Epithelial cell of proximal tubule (primary cell): ENCODE measurements at places on chromosomes 7 and 10.

DNA sequence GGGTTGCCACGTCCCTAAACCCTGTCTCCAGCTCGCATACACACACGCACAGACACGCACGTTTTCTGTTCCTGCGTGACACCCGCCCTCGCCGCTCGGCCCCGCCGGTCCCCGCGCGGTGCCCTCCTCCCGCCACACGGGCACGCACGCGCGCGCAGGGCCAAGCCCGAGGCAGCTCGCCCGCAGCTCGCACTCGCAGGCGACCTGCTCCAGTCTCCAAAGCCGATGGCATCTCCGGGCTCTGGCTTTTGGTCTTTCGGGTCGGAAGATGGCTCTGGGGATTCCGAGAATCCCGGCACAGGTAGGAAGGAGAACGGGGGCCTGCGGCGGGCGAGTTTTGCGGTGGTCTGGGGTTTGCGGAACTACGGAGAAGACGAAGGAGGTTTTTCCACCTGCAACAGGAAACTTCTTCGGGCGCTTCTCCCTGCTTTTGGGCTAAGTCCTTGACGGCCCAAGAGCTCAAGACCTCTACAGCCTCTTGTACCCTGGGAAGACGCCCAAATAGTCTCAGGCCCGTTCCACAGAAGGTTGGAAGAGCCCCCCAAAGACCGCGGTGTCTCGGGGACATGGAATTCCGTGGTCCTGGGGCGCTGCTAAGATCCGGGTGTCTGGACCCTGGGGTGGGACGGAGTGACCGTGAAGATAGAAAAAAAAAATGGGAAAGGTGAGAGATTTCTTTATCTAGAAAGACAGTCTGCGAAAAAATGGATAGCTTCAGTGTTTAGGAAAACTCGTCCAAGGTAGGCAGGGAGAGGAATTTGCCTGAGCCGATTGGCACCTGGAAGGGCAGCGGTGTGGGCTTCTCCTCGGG, at the start of gene GAD2:
Gene GAD2 (plus strand): TSS at position 190 of the 811 bp plus-strand sequence. CDS start 36 bp downstream, at position 226.
- no peak for DNase-seq

GRCh38 chr7:42064534-42064933, 172.5 kb downstream of the GLI3 start:
- no peak for DNase-seq

DNA sequence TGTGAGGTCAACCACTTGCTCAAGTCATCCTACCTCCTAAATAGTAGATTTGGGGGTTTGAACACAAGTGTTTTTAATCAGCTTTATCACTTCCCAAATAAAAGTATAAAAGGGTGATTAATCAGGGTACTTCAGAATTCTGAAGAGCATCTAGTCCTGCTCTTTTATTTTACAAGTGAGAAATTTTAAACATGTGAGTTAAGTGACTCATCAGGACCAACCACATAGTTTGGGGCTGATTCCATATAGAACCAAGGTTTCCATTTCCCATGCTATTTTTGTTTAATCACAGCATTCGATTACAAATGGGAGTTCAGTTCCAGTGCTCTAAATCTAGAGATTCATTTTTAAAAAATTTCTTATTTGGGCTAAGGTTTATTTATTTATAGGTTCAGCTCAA, 113.4 kb downstream of the GPR158 start:
- no peak for DNase-seq

- no peak for DNase-seq
These were observed 30.3 kb upstream of the ATXN7L1 start for GRCh38 chr7:105906695-105907094.

DNA sequence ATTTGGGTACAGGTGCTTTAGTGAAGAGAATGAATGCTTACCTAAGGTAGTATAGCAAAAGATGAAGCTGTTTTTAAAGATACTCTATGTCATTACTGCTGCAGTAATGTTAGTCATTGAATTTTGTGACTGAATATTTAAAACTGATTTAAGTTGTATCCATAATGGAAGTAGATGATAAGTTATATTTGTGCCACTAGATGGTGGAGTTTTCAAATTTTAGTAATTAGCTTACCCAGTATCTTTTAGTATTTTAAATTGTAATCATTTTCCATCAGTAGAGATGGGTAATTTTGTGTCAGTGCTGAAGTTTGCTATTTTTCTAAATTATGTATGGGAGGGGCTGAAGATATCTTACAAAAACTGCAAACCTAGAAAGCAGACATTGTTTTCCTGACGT, 25.2 kb downstream of the HBP1 start:
- DNase-seq, result no peak

DNA sequence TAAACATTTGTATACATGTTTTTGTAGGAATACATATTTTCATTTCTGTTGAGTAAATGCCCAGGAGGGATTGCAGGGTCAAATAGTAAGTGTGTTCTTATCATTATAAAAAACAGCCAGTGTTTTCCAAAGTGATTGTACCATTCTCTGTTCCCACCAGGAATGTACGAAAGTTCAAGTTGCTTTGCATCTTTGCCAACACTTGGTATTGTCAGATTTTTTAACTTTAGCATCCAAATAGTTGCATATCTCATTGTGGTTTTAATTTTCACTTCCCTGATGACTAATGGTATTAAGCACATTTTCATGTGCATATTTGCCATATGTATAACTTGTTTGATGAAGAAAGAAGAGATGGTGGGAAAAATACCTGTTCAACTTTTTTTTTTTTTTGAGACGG, 213.9 kb downstream of the ZNF365 start:
- no peak for DNase-seq

- no peak for DNase-seq
These were observed 103.5 kb upstream of the NANOS1 start for GRCh38 chr10:118926072-118926417.

- no peak for DNase-seq
These were observed 219.5 kb upstream of the NRP1 start for GRCh38 chr10:33553748-33554571.

DNA sequence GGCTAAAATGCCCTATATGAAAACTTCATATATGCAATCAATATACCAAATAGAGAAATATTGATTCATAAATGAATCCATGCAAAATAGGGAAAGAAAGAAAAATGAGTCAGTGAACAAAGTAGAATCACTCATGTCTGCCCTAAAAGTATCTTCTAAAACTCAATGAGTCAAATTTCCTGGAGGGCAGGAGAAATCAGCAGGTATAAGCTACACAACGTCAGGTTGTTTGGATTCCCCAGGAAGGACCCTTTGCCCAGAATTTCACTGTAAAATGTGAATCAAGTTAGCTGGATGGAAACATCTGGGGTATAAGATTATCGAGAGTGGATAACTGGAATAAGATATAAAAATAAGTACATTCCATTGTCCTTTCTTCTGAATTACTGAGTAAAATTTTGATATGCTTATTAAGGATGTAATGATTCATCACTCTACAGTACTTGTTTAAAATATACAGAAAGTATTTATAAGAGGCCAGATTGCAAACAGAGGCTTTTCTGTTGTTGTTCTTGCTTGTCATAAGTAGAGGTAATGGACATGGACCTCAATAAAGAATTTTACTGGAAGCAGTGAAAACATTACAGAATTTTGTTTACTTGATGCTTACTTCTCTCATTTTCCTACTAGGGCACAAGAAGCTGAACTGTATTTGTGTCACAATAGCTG, 99.0 kb downstream of the AGMO start:
- DNase-seq, result no peak

DNA sequence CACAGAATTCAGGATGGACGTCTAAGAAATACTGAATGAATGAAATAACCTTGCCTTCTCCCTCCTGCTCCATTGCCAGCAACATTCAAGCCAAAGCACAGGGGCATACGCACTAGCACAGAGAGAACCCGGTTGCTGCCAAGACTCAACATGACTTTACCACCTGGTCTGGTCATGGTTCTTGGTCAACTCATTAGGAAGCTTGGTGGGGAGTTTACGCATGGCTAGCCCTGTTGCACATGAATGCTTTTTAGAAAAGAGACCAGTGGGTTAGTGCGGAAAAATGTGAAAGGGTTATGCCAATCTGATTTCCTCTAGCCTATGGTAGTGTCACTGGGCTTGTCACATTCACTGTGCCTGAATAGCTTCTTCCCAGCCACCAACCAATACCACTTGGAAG, 187.6 kb upstream of the NEBL start:
- peak; percentile 40 for DNase-seq

DNA sequence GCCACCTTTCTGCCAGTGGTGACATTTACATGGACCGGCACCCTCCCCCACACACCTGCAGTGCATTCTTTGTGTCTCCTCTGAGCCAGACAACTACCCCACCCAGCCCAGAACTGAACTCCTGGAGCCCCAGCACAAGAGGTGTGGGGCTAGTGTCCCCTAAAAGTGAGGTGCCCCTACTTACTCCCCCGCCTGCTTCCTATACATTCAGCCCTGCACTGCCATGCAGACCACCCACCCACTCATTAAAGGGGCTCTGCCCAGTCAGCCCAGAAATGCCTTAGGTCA, 1.9 kb downstream of the SAP25 start:
- DNase-seq, result no peak

DNA sequence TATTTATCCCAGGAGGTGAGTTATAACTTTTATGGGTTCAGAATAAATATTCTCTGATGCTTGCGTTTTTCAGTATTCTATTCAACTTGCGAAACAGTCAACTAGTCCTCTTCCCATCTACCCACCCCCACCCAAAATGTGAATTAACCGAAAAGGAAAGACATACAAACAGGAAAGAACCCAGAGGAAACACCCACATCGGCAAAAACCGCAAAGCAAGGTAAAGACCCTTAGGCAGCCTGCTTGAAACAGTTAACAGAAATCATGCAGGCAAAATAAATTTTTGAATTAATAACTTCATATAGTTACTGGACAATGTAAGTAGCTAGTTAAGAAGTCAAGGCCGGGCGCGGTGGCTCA, 5.4 kb downstream of the ZC3HAV1 start:
- DNase-seq, result no peak

- DNase-seq, result no peak
These were observed 868 bp downstream of the EMX2 start for GRCh38 chr10:117543225-117544003.

DNA sequence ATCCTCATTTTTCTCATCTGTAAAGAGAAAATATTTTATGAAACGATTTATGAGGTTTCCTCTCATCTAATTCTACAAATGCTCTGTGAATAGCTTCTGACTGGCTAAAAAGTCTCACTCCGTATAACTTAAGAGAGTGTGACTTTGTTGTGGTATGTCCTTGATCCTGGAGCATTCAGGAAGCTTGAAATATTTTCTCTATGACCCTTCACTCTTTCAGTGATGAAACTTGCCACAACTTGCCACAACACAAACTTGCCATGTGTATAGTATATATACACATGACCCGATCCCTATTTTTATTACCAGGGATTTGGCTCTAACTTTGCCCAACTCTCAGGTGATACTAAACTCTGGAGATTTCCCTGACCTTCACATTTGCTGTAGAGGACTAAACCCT, 74.1 kb downstream of the TES start:
- no peak for DNase-seq

DNA sequence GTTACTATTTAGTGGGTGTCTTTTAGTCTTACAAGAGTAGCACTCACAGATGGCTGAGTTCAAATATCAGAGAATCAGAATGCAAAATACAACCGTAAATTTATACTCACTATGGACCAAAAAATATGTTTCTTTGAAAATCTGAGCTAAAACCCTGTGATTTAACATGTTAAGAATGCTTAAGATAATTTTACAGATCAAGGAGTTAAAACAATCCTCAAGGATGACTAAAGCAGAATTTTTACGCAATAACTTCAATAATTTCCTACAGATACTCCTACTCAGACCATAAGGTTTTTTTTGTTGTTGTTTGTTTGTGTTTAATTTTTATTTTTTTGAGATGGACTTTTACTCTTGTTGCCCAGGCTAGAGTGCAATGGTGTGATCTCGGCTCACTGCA, 47.9 kb upstream of the CCDC6 start:
- DNase-seq, result no peak

DNA sequence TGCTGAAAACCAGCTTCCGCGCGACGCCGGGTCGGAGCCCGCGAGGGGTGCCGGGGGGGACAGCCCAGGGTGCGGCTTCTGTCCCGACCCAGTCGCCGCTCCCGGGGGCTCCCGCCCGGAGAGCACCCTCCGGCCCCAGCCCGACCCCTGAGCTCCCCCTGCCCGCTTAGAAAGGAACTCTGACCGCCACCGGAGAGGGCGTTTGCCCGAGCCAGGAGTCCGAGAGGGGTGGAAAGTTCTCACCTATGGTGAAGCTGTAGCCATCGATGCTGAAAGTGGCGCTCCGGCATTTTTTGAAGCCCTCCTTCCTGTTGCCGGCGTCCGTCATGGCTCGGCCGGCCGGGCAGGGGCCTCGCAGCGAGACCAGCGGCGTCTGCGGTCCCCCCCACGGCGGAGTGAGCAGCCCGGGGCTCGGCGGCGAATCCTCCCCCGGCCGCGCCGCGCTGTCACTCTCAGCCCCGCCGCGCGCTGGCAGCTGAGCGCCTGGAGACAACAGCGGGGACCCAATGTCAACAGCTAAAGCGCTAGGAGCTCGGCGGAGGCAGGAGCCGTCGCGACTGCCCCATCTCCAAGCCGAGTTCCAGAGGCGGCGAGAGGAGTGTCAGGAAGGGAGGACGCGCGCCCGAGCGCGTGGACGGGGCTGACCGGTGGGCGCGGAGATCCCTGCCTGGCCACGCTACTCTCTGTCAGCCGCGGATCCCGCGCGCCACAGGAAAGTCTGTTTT, 191.6 kb downstream of the LSM5 start:
- DNase-seq, result no peak

DNA sequence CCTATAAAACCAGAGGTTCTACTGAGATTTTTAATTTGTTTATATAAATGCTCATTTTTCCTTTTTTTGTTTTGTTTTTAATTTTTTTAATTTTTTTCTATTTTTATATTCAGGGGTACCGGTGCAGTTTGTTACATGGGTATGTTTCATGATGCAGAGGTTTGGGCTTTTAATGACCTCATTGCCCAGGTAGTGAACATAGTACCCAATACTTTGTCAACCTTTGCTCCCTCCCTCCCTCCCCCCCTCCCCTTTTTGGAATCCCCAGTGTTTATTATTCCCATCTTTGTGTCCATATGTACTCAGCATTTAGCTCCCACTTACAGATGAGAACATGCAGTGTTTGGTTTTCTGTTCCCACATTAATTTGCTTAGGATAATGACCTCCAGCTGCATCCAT, 94.4 kb upstream of the NEBL start:
- no peak for DNase-seq

DNA sequence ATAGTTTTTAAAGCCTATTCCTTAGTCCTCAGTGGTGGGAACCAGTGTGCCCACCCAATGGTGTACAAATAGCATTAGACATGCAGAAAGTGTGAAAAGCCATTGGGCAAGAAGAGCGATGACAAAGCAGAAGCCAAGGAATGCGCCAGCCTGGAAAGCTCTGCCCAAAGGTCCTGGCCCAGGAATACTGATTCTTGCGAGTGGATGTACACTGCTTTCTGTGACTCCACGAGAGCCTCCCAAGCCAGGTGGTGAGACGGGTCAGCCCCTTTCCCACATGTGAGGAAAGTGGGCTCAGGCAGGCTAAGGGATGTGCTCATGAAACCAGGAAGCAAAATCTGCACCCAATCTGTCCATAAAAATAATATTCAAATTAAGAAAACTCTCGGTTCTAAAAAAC, 106.6 kb downstream of the ADCY1 start:
- DNase-seq, result no peak

GRCh38 chr7:107926481-107926880, 35.5 kb downstream of the DLD start:
- DNase-seq, result no peak

- DNase-seq, result no peak
These were observed 76.3 kb downstream of the CLIP2 start for GRCh38 chr7:74365322-74366022.
